Large intestine (tissue), 12 donors: ENCODE measurements at places on chromosomes 2 and 18. TPM values are rescaled to one million over a fixed set of nuclear protein-coding genes. Genes with fewer than 3 reads are reported as not detected.

PDE6D gene
- 16.6 TPM for polyA plus RNA-seq

EPHA4 gene
- 4.9 TPM for polyA plus RNA-seq

IL36A gene
- polyA plus RNA-seq = not detected

GRCh38 chr2:46490521-46491141 lies 11.3 kb downstream of the TMEM247 start:
- DNase-seq = peak; percentile 21

- DNase-seq = no peak
These were observed 79.0 kb upstream of the SCG2 start for GRCh38 chr2:223681125-223681524.

DNA sequence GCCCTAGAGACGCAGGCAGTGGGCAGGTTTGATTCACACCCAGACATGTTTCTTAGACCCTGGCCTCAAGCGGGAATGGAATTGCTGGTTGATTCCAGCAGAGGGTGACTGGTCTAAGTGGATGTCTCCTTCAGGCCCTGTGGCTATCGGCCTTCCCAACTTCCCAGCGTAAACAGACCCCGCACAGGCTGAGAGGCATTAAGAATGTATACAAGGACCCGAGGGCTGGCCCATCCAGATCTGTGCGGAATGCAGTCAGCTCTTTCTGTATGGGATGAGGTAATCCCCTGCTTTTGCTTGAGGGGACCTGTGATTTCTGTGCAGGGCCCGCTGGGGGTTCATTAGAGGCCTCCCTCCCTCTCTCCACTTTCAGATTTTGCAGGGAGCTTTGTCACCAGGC lies 6.5 kb downstream of the ACKR3 start:
- DNase-seq = no peak

DNA sequence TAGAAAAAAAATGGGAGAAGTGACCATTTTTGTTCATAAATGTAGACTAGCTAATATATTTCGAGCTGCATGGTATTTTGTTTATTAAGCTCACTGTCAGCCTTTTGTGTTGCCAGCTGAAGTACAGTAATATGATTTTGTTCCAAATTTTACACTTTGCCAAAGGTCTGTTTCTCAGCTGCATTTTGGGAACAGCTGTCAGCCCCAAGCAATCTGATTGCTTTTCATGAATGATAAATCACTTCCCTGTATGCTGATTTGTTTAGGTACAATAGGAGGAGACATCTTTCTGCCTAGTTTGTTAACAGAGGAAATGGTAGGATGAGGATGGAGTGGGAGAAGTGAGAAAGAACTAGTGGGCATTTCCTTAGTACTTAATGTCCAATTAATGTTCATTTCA lies 79.3 kb downstream of the NABP1 start:
- no peak for DNase-seq

DNA sequence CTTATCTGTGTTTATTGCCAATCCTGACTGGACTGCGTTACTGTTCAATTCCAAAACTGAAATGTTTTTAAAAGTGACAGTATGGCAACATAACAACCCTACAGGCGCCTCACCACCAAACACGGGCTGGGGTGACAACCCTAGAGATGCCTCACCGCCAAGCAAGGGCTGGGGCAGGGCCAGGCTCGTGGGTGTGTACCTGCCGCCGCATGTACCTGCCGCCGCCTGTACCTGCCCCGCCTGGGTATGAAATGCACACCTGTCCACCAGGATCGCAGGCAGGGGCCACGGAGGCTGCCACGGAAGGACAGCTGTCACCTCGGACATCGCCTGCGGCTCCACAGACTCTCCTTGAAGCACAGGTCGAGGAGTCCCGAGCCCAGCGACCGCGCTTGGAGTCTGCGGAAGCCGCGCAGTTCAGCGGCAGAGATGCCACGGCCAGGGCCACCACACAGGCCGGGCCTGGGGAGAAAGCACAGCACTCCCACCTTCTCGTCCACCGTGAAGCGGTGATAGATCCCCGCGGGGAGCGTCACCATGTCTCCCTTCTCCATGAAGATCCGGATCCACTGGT lies 18.9 kb downstream of the ADI1 start:
- no peak for DNase-seq

DNA sequence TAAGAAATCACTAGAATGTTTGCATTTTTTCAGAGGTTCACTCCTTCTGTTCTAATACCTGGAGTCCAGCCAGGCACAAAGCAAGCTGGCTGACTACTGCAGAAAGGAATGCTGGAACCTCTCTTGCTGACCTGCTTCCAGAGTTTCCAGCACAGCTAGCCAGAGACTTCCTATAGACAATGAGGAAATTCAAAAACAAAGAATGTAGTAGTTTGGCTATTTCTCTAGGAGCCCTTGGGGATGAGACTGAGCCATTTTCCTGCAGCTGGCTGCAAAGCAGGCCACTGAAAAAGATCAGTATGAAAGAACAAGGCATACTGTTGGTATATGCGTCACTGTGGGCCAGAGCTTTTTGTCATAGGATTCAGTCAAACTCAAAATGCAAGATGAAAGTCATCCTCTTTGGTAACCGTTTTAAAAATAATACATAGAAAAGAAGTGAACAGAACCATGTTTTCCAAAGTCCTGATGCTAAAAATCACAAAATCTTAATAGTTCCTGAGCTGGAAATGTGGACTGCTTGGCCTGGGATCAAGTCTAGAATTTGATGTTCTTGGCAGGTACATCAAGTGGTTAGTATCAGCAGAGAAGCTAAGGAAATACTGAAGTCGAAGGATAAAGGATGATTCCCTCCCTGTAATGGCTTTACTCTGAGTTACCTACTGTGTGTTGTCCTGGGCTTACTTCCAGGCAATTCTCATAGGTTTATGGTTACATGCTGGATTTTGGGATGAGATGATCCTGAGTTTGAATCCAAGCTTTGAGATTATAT lies 9.0 kb upstream of the DSEL start:
- DNase-seq = peak; percentile 39
